ENCODE measurements at places on chromosomes 3 and 15.
A peak's percentile ranks its signal among the peaks of the same experiment; 100 is the strongest.

- no peak for DNase-seq
These were observed 73.5 kb upstream of the XCR1 start for GRCh38 chr3:46100812-46101211.

DNA sequence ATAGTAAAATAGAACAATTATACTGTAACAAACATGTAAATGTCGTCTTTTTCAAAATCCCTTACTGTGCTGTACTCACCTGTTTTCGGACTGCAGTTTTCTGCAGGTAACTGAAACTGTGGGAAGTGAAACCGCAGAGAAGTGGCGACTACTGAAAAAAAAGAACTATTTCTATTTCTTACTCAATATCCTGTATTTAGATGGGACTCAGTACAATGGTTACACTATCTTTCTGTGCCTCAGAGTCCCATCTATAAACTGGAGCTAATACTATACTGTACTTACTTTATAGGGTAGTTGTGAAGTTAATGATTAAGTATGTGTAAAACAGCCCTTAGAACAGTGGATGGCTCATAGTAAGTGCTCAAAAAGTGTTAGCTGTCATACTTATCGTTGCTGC lies 14.3 kb upstream of the P2RY12 start:
- DNase-seq = no peak

DNA sequence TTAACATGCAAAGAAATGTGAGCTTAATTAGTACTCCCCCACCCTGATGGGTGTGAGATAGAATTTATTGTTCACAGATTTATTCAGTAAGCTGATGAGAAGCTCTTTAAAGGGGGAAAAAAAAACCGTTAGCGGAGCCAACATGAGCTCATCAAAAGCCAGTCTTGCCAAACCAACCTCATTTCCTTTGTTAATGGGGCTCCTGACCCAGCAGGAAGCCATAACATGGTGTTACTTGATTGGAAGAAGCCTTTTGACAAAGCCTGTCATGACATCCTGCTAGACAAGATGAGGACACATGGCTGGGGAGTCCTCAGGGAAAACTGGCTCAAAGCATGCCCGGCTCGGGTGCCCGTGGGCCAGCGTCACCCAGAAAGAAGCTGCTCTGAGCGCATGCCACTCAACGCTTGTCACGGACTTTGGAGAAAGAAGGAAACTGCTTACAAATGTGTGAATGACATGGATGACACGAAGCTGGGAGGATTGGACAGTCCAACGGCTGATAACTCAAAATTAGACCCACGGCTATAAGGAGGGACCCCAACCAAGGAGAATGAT lies 64.6 kb downstream of the SLCO2A1 start:
- DNase-seq = no peak

GRCh38 chr3:65856907-65857306 lies 181.8 kb downstream of the MAGI1 start:
- peak; percentile 51 for DNase-seq

- DNase-seq = no peak
These were observed 61.0 kb downstream of the PGPEP1L start for GRCh38 chr15:98946301-98947255.

DNA sequence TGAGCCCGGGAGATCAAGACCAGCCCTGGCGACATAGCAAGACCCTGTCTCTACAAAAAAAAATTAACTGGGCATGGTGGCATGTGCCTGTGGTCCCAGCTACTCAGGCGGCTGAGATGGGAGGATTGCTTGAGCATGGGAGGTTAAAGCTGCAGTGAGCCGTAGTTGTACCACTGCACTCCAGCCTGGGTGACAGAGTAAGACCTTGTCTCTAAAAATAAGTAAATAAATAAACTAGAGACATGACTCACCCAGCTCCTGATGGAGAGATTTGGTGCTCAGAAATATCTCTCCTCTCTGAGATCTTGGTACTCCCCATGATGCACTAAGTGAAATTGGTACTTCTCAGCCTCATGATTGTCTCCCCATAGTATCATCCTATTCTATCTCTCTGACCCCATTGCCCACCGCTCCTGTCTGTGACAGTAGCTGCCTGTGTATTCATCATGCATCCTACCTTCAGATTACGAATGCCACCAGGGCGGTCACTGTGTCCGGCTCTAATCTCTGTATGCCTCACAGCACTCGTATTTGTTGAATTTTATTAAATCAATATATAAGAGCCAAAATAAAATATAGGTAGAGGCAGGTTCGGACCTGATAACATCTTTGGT lies 50.9 kb downstream of the ABHD2 start:
- no peak for DNase-seq

GRCh38 chr3:173739726-173740125 lies 342.2 kb downstream of the NLGN1 start:
- no peak for DNase-seq

- no peak for DNase-seq
These were observed 26.2 kb downstream of the PIAS1 start for GRCh38 chr15:68080334-68080733.

GRCh38 chr3:151459358-151459757 lies 1.5 kb downstream of the IGSF10 start:
- no peak for DNase-seq

GRCh38 chr3:28980631-28981030 lies 300.2 kb upstream of the RBMS3 start:
- no peak for DNase-seq

DNA sequence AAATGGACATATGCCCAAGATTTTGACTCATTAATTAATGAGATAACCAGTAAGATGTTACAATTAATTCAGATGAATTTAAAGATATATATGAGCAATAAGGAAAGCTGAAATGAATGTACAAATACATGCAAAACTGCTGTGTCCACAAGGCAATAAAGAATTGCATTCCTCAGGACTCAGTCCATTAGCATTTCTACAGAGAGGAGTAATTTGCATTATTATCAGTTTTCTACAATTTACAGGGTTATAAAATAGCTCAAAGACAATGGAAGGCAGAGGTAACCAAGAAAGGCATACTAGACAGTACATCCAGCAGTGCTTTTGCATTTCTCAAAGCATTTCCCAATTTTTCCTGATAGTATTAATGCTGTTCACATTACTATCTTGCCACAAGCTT lies 377.1 kb upstream of the GOLIM4 start:
- no peak for DNase-seq
